Left lung (tissue), 14 donors: ENCODE measurements at places on chromosomes 5 and 9. TPM values are rescaled to one million over a fixed set of nuclear protein-coding genes. Genes with fewer than 3 reads are reported as not detected.

- DNase-seq: no peak
These were observed 2.3 kb downstream of the NTRK2 start for GRCh38 chr9:84671586-84672521.

- no peak for DNase-seq
These were observed 13.5 kb downstream of the B4GALT1 start for GRCh38 chr9:33153666-33154065.

DNA sequence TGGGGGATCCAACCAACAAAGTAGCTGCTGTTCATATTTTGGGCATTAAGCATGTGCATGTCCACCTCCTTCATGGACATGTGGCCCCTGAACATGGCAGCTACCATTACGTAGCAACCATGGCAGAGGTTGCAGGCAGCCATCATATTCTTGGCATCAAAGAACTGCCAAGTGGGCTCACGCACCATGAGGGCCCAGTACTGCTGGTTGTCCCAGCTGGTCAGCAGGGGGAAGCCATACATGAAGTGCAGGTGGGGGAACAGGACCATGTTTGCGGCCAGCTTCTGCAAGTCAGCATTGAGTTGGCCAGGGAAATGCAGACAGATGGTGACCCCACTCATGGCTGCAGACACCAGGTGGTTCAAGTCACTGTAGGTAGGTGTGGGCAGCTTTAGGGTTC is 9.5 kb downstream of the MTAP start:
- DNase-seq: no peak

GRCh38 chr5:65163698-65164097 is 318.0 kb downstream of the ADAMTS6 start:
- DNase-seq: no peak

DNA sequence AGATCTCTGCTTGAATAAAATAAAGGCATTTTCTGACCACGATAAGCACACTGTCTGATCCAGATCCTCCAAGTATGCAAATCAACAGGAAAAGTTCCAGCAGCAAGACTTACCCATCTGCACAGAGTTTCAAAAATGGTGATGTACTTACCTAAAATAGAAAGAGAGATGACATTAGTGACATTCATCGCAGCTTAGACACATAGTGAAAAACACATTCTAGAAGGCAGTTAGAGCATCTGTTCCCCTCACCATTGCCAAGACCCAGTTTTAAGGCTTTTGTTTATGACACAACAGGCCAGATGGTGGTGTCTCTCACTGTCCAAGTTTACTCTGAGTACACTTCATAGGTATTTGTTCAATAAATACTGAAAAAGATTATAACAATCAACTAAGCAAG is 207.7 kb downstream of the PDE4D start:
- no peak for DNase-seq

DNA sequence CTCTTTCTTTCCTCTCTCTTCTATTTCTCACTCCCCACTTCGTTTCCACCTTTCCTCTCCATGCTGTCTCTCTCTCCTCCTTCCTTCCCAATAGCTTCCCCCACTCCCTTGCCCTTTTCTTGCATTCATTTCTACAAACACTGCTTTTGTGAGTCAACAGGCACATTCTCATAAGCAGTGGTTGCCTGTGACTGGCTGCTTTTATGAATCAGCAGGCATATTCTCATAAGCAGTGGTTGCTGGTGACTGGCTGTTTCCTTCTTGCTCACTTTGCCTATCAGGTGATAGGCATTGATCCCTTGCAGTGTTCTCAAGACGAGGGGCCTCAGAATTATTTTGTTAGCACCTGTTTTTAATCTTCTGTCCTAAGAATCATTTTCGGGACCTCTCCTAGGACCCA is 116.1 kb upstream of the ACTBL2 start:
- no peak for DNase-seq

DNA sequence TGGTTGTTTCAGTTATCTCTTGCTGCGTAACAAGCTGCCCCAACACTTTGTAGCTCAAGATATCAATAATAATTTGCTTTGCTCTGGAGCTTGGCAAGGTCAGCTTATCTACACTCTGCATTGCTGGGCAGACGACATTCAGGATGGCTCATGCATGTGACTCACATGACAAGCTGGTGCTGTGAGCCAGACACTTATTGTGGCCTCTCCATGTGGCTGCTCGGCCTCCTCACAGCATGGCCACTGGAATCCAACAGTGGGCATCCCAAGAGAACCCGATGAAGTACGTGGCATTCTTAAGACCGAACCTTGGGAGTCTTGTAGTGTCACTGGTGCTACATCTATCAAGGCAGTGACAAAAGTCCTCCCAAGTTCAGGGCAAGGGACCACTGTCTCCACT is 94.2 kb upstream of the MVB12B start:
- DNase-seq: no peak

DNA sequence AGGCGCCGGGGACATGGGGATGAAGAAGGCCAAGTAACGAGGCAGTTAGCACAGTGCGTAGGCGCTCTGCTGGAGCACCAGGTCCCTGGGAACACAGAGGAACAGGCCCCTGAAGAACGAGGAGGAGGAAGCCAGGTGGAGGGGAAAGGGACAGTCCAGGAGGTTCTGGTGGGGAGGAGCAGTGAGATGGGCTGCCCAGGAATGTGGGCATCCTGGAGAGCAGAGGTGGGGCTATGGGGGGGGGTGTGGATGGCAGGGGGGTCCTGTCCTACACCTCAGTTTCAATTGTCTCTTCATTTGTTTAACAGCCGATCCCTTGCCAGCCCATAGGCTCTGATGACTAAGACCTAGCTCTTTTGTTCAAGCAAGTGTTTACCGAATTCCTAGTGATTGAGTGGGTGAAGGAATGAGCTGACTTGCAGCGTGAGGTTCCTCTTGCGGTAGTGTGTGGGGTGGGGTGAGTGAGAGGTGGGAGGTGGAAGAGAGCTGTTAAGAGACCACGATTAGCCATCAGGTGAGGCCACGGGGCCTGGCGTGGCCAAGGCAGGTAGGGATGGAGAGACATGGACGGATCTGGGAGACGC is 8.4 kb upstream of the PHYHD1 start:
- DNase-seq: peak; percentile 82

GRCh38 chr9:88791105-88791805 is 200.0 kb upstream of the S1PR3 start:
- DNase-seq: no peak

DNA sequence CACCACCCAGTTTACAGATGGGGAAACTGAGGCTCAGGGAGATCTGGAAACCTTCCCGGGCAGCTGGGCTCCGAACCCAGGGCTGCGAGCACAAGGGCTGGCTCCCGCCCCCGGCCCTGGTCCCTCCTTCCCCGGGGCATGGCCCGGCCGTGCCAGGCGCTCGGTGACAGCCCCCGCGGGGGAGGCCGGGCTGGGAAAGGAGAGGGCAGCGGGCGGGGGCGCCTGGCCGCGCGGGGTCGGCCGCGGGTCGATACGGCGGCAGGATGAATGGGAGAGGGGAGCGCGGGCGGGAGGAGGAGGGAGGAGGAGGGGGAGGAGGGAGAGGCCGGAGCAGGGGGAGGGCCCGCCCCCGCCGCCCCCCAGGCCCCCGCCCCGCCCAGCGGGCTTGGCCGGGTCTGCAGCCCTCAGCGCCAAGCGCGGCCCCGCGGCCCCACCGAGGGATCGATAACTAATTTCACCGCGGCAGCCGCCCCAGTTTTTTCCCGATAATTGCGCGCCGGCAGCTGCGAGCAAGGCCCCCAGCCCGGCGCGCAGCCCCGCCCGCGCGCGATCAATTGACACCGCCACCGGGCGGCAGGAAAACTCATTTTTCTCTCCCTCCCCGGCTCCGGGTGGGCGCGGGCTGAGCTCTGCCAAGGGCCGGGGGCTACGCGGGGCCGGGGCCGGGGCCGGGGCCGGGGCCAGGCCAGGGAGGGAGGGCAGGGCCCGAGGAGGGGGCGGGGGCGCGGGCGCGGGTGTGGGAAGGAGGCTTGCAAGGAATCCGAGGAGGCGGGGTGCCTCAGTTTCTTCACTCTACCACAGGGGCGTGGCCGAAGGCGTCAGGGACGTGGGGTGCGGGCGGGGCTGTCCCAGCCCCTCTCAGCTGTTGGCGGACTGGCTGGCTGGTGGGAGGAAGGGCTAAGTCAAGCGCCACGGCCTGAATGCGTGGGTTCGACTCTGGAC is 52.1 kb downstream of the C9orf50 start:
- DNase-seq: peak; percentile 77

GRCh38 chr9:109114670-109115069 is 5.1 kb downstream of the TMEM245 start:
- DNase-seq: no peak

DNA sequence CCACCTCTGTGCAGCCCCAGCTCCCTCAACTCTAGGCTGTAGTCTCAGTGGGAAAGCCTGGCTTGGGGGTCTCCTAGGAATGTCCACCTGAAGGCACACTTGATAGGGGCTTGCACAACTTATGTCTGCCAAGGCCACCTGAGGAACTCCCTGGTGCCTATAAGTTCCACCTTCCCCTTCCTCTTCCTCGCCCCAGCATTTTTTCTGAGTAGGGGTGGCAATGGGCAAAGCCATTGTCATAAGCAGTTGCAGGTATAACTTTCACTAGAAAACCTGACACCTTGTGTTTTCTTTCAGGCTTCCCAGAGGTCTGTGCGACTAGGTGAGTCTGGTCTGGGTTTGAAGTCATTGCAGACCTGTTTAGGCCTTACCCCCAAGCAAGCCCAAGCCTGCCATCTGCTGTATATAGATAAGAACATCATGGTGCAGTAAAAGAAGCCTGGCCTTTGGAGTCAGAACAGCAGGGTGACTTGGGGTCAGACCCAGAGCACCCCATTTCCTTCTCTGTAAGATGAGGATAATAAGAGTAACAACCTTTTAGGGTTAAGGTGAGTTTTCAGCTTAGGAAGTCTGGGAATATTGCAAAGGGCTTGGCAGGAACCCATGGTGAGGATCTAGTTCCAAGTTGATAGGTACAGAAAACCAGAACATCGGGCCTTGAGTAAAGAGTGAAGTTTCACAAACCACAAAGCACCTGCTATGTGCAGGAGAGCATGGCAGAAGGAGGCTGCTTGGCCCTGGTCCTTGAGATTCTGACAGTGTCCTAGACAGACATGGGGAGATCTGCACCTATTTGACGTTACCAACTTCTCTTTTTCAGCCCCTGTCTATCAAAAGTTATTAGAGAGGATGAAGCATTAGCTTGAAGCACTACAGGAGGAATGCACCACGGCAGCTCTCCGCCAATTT is 33.8 kb downstream of the TGFBI start:
- DNase-seq: no peak

GRCh38 chr5:98795243-98795642 is 21.8 kb downstream of the RGMB start:
- DNase-seq: no peak

DNA sequence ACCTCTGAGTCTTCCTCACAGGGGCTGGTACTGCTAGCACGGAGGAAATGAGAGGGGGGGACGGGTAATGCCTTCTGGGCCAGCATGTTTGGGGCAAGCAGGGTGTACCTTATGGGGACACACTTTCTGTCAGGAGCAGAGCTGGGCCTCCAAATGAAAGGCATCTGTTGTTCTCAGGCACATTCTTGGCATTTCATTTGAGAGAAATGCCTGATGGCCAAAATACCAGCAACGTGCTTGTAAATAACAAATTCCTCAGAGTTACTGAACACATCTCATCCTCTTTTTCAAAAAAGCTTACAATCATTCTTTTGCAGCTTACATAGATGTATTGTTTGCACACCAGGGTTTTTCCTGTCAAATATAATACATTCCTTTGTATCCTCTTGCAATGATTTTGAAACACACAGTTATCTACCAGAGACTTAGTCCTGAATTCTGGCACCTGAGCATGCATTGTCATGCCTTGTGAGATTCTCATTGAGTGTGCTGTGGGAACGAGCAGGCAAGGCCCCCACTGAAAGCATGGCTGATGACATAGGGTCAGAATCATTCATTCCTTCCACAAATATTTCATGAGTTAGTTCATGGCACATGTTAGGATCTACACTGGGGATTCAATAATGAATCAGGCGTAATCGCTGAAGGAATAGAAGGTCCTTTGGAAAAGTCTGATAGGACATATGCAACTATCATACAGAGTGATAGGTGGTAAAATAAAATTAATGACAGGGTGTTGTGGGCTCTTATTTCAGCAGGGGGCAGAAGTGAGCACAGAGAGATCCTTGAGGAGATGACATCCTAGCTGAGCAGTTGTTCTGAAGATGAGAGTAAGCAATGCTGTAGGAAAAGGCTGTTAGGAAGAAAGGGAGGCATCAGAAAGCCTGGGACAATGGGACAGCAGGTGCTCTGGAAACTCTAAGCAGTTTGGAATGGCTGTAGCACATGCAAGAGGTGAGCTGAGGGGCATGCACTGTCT is 260.9 kb upstream of the TUT7 start:
- DNase-seq: no peak

- DNase-seq: no peak
These were observed 155.1 kb upstream of the ZNF462 start for GRCh38 chr9:106707738-106708474.

GRCh38 chr5:125083981-125084380 is 337.5 kb upstream of the ZNF608 start:
- DNase-seq: no peak

GRCh38 chr5:90987726-90988125 is 395.4 kb downstream of the ARRDC3 start:
- DNase-seq: no peak

GRCh38 chr5:131671409-131671808 is 36.4 kb upstream of the RAPGEF6 start:
- no peak for DNase-seq

GRCh38 chr5:39523821-39524220 is 99.0 kb upstream of the DAB2 start:
- DNase-seq: no peak

DNA sequence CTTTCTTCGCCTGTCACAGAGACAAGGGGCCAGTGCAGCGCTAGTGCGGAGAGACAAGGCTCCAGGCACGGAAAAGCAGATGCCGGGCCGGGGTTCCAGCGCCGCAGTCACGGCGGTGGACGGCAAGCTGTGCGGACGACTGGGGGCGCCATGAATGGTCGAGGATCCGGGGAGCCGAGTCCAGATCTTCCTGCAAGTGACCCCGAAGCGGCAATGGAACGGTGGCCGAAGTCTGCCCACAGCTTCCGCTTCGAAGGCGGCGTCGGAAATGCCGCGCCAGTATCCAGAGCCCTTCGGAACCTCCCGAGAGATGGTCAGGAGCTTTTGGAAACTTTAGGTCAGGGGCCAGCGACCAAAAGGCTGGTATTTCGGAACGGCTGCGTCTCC is 601 bp upstream of the FAF2 start:
- no peak for DNase-seq

SH3TC2 gene
- polyA plus RNA-seq: 2.5 TPM

PCDHGA12 gene
- polyA plus RNA-seq: 4.5 TPM

C7 gene
- 438 TPM for polyA plus RNA-seq

PCDH1 gene
- 38.2 TPM for polyA plus RNA-seq

TMEM245 gene
- polyA plus RNA-seq: 80.7 TPM

GADD45G gene
- polyA plus RNA-seq: 5.2 TPM

GPX3 gene
- 56.7 TPM for polyA plus RNA-seq

TMC1 gene
- polyA plus RNA-seq: 0.39 TPM

MLANA gene
- 1.5 TPM for polyA plus RNA-seq

PTGS1 gene
- 4.4 TPM for polyA plus RNA-seq
